Natural killer cell treated with Interleukin-12 subunit alpha and Interleukin-12 subunit beta and Interleukin-15 and Interleukin-18, amount 100 ng/mL, for 72 hours (primary cell): ENCODE measurements at places on chromosomes 12 and 14. TPM values are rescaled to one million over a fixed set of nuclear protein-coding genes. Genes with fewer than 3 reads are reported as not detected.
A peak's percentile ranks its signal among the peaks of the same experiment; 100 is the strongest.

DNA sequence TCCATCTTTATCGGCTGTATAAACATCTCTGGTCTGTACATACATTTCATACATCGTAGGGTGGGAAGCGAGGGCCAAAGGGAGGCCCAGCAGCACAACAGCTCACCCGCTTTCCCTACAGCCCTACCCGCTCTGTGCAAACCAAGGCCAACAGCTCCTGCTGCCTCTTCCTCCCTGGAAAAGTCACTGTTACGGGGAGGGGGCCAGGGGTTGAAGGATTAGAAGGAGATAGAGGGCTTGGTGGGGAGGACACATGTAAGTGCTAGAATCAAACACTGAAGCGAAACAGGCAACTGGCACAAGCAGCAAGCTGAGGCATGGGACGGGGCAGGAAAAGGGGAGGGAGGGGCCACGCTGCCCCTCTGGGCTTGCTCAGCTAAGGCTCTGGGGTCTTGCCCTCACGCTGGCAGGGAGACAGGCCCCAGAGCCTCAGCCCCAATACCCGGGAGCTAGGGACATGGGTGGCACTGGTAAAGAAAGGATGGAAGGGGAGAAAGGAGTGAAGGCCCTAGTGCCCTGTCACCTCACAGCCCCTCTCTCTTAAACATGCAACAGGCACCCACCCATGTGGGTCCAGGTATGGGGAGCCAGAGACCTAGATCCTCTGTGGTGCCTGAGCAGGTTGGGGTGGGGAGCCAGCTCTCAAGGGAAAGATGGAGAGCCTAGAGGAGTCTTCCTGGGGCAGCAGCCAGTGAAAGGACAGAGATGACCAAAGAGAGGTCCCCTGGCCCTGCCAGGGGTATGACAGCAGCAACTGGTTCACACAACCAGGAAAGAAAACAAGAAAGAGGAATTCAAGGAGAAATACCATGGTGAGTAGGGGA is 14.4 kb downstream of the SPRYD3 start:
- H3K36me3 ChIP-seq, result no peaks in the 10 kb centered on the region
- no peak for DNase-seq
- no peak overlapping the region for H3K27ac ChIP-seq
- no peak overlapping the region for H3K4me3 ChIP-seq
- H3K4me1 ChIP-seq, result peaks cover 6% of the 10 kb centered on the region

DNA sequence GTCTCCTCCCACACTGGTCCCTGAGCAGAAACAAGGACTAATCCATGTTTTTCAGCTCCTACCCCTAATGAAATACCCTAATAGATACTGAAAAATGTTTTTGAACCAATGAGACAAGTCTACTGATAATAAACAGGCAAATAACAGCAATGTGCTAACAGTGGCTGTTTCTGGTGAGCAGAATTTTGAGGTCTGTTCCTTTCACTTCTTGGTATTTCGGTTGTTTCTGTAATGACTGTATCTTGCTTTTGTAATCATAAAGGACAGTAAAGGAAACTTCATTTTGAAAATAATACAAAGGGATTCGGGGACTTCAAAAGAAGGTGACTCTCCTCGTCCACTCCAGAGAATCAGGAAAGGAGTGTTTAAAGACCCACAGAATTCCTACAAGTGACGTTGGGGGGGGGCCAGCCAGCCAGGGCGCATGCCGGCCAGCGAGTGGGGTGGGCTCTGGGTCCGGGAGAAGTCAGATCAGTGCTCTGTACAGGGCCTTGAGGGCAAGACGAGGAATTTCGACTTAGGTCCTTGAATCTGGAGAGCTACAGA is 1.1 kb upstream of the CD9 start:
- H3K27me3 ChIP-seq, result peaks cover 26% of the 10 kb centered on the region
- no peaks in the 10 kb centered on the region for H3K4me1 ChIP-seq
- no peak for DNase-seq
- peak overlapping the region; percentile 1 for H3K4me3 ChIP-seq

IGF1 gene
- not detected for total RNA-seq

GRCh38 chr12:80589077-80589476 is 118.4 kb upstream of the MYF6 start:
- no peak overlapping the region for H3K4me3 ChIP-seq
- H3K27me3 ChIP-seq, result no peaks in the 10 kb centered on the region
- DNase-seq, result no peak
- H3K36me3 ChIP-seq, result no peaks in the 10 kb centered on the region
- no peak overlapping the region for H3K27ac ChIP-seq

DNA sequence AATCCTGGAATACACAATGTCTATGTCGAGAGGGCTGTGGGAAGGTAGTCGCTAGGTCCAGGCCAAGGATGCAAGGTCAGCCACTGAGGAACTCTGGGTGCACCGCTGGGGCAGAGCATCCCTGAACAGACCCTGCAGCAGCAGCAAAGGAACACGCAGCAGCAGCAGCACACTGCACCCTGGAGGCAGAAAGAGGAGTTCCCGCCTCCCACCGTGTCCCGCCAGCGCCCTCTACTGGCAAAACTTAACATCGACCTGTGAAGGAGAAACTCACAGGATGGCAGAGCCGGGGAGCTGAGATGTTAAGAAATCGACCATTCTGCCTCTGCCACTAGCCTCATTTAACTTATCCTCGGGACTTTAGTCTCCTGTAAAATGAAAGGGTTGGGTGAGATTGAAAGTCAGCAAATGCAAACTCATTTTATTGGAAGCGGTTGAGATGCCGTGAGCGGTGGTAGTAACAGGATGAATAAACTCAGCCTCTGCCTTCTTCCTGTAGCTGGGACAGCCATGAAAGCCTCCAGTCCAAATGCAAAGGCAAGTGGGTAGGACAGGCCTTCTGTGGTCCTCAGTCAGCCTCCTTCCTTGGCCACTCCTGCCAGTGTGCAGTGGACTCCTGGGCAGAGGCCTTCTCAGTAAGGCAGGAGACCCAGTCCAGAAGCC is 45.6 kb downstream of the STAB2 start:
- peaks cover 19% of the 10 kb centered on the region for H3K27me3 ChIP-seq
- H3K4me1 ChIP-seq, result no peaks in the 10 kb centered on the region
- H3K27ac ChIP-seq, result no peak overlapping the region
- no peaks in the 10 kb centered on the region for H3K36me3 ChIP-seq

SERPINA10 gene
- not detected for total RNA-seq

GRCh38 chr12:128783129-128783574 is 40.6 kb downstream of the SLC15A4 start:
- H3K4me1 ChIP-seq, result peaks cover 25% of the 10 kb centered on the region
- H3K36me3 ChIP-seq, result no peaks in the 10 kb centered on the region

GRCh38 chr12:63857771-63858670 is 13.5 kb downstream of the SRGAP1 start:
- DNase-seq, result no peak
- no peaks in the 10 kb centered on the region for H3K36me3 ChIP-seq
- no peak overlapping the region for H3K27ac ChIP-seq
- no peaks in the 10 kb centered on the region for H3K4me1 ChIP-seq
- peaks cover 5% of the 10 kb centered on the region for H3K27me3 ChIP-seq

IL31 gene
- not detected for total RNA-seq

- no peak overlapping the region for H3K4me3 ChIP-seq
- H3K27me3 ChIP-seq, result no peaks in the 10 kb centered on the region
- H3K36me3 ChIP-seq, result no peaks in the 10 kb centered on the region
- H3K27ac ChIP-seq, result no peak overlapping the region
- no peak for DNase-seq
- H3K4me1 ChIP-seq, result peaks cover 30% of the 10 kb centered on the region
Measured at GRCh38 chr12:91009319-91009950, 4.7 kb upstream of the EPYC start.

DNA sequence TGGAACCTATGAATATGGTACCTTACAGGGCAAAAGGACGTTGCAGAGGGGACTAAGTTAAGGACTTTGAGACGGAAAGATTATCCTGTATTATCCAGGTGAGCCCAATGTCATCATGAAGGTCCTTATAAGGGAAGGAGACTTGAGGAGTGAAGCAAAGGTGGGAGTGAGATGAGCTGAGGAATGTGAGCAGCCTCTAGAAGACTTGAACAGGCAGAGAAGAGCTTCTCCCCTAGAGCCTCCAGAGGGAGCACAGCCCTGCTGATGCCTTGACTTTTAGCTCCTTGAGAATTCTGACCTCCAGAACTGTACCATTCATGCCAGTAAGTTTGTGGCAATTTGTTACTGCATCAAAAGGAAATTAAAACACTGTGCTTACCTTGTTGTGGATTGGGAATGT is 41.8 kb upstream of the DCD start:
- H3K27me3 ChIP-seq, result peaks cover 60% of the 10 kb centered on the region
- no peak overlapping the region for H3K4me3 ChIP-seq

NANOG gene
- total RNA-seq, result not detected

DNA sequence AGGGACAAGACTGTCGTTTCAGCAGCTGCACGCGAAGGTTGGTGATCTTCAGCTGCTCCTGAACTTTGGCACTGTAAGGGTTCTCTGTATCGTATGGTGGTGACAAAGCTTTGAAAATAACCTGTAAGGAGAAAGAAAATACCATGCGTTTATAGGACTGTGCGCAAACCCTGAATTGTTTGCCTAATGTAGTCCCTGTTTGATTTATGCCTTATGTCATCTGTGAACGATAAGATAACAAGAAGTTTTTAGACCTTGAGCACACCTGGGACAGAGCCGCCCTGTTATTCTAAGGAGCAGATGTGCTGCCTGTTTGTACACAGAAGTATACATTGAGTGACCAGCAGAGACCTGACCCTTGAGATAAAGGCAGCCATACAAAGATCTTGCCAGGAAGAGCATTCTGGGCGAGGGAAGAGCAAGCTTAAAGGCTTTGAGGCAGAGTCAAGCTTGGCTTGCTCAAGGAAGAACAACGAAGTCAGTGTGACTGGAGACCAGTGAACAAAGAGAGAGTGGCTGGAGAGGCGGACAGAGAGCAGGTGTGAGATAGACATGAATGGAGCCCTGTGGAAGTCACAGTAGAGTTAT is 52.4 kb downstream of the NTN4 start:
- no peak overlapping the region for H3K27ac ChIP-seq
- no peak overlapping the region for H3K4me3 ChIP-seq
- no peaks in the 10 kb centered on the region for H3K4me1 ChIP-seq
- H3K27me3 ChIP-seq, result peaks cover 13% of the 10 kb centered on the region

CCDC177 gene
- total RNA-seq, result not detected

GRCh38 chr12:108133482-108133881 is 4.4 kb downstream of the WSCD2 start:
- no peak overlapping the region for H3K27ac ChIP-seq

- no peak for DNase-seq
- H3K27me3 ChIP-seq, result no peaks in the 10 kb centered on the region
- no peaks in the 10 kb centered on the region for H3K36me3 ChIP-seq
- H3K4me1 ChIP-seq, result no peaks in the 10 kb centered on the region
- no peak within 1 kb of the TSS for H3K27ac ChIP-seq
Measured at GRCh38 chr12:102197789-102198188, at the start of gene PMCH. Gene PMCH, minus strand, starts transcription at chr12:102197833. Its CDS starts 63 bp downstream, at chr12:102197770.

DNA sequence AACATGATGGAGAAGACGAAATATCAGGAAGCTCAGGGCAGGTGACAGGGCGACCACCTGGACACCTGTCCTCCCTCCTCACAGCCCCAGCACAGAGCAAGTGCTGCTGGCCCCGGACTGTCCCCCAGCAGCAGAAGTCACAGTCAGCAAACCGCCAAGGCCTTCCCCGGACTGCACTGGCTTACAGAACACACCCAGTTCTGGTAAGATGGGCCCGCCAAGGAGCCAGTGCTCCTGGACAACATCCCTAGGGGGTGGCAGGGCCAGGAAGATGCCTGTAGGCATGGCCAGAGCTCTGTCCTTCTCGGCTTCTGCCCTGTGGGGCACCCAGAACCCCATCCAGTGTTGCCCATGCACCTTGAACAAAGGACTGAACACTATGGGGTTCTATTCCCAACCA is 77.9 kb downstream of the BCL11B start:
- no peak for DNase-seq
- H3K27me3 ChIP-seq, result no peaks in the 10 kb centered on the region
- H3K4me3 ChIP-seq, result no peak overlapping the region
- no peaks in the 10 kb centered on the region for H3K36me3 ChIP-seq

DNA sequence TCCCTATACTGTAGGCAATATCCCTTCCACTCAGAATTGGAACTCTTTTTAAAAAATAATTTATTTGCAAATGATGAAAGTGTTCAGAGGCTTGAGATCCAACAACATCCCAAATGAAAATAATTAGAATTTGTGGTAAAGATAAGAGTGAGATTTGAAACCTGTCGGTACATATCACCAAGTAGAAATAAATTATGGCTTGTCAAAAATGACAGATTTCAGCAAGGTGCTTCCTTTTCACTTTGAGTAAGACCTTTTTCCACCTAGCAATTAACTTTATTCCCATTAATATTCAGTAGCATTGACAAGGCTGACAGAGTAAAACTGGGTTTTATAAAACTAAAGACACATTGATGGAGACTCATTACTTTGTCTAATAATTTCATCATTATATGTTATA is 107.7 kb upstream of the PRKD1 start:
- H3K4me3 ChIP-seq, result no peak overlapping the region
- peaks cover 10% of the 10 kb centered on the region for H3K36me3 ChIP-seq
- no peaks in the 10 kb centered on the region for H3K27me3 ChIP-seq
- no peak overlapping the region for H3K27ac ChIP-seq
- no peaks in the 10 kb centered on the region for H3K4me1 ChIP-seq
- DNase-seq, result no peak

DNA sequence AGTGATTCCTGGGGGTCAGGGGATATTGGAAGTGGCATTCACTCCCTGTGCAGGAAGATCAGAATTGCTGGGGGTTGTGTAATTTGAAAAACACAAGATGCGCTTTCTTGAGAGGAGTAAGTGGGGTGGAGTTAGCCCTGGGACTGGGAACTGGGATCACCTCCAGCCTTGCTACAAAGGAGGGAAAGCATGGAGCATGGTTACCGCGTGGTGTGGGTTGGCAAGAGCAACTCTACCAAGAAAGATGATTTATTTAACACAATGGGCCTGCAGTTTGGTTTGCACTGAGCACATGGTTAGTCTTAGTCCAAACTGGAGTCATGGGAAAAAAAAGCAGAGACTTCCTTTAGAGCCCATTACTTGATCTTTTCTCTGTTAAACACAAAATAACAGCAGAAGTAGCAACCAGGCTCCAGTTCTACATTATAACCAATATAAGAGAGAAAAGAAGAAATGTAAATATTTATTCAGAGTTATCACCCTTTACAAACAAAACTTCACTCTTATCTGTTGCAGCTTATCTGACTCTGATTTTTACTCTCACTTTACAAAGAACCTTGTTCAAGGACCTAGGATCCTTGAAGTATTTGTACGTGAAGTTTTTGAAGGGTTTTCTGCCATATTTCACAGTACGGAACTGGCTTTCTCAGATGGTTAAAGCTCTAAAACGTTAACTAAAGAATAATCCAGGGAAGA is 2.1 kb upstream of the NIN start:
- H3K36me3 ChIP-seq, result no peaks in the 10 kb centered on the region
- H3K27ac ChIP-seq, result no peak overlapping the region
- peak overlapping the region; percentile 26 for H3K4me3 ChIP-seq
- peaks cover 33% of the 10 kb centered on the region for H3K4me1 ChIP-seq

BMAL2 gene
- 26.0 TPM for total RNA-seq

NXPH4 gene
- 0.73 TPM for total RNA-seq

TAS2R9 gene
- not detected for total RNA-seq

DNA sequence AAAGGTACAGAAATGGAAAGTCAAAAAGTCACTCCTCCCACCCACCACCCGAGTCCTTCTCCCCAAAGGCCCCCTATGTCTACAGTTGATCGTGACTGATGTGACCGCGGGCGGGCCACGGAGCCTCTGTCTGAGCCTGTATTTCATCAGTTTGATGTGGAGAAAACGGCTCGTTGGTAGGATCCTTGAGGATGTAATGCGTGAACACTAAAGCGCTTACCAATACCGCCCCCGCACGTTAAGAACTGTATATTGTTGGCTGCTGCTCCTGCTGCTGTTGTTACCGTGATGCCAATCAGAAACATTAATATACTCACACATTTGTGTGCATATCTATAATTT is 24.6 kb upstream of the UBC start:
- peak; percentile 71 for DNase-seq
- H3K27me3 ChIP-seq, result no peaks in the 10 kb centered on the region
- no peak overlapping the region for H3K4me3 ChIP-seq
- no peaks in the 10 kb centered on the region for H3K36me3 ChIP-seq
